ENCODE measurements at places on chromosomes 6 and 20.
A peak's percentile ranks its signal among the peaks of the same experiment; 100 is the strongest.

DNA sequence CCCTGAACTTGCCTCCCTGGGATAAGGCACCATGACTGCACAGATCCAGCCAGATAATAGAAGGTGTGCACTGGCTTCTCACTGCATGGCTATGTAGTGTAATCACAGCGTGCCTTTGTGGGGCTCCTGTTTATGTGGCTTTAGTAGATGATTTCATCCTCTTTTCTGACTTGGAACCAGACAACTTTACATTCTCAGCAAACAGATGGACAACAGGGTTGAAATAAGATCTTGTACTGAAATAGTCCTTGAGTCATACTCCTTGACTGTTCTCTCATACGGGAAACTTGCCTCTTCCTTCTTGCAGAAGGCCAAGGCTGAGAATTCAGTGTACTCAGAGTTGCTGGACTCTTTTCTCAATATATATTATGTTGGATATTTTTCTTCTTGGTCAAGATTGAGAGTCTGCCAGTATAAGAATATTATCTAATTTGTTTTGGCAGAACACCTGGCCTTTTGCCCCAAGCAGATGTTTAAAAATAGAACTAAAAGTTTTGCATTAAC is 25.0 kb upstream of the RNF144B start:
- DNase-seq, result no peak

GRCh38 chr6:21751608-21752007 is 158.1 kb downstream of the SOX4 start:
- DNase-seq, result no peak

GRCh38 chr20:57294550-57294949 is 28.1 kb upstream of the BMP7 start:
- no peak for DNase-seq

GRCh38 chr6:154410619-154411072 is 54.0 kb upstream of the IPCEF1 start:
- peak; percentile 81 for DNase-seq

DNA sequence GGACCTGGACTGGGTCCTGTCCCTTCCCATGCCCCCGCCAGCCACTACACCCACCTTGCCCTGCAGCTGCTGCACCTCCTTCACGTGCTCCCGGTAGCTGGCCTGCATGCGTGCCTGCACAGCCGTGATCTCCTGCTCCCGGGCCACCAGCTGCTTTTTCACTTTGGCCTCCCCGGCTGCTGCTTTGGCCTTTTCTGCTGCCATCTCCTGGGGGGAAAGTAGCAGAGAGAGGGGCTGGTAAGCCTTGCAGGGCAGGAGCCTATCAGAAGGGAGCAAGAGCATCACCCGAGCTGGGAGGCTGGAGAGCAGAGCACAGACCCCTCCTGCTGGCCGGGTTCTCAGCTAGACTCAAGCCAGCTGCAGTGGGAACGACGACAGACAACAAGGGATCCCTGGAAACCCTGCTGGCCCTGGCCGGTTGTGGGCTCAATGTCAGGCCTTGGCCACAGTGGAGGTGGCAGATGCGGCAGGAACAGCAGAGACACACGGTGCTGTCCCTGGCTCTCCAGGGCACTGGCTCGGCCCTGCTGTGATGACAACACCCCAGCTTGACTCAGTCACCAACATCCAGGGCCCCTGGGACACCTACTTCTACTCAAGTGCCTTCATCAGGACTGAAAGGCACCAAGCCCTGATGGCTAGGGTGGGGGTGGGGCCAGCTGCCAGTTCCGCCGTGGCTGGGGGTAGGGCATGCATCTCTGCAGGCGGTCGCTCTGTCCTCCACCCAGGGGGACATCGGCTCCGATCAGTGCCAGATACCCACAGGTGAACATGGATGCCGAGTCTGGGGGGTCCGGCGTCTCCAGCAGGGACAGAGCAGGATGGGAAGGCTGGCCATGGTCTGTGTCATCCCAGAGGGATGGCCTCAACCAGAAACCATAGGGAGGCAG is 45.3 kb downstream of the RRBP1 start:
- no peak for DNase-seq

DNA sequence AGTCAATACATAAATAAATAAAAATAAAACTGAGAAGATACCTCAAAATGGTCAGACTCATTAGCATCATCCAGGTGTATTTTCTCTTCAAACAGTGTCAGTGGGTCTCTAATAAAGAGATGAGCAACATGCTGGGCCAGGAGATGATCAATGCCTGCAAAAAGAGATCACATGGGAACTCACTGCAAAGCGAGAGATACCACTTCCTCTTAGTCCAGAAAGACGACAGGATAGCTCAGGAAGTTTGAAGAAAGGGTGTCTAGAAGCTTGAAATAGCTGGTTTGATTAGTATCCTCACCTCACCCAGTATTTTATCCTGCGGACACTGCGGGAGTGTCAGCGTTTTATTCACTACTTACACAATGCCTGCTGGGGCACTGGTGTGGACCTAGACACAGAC is 38.0 kb downstream of the GCLC start:
- DNase-seq, result no peak

DNA sequence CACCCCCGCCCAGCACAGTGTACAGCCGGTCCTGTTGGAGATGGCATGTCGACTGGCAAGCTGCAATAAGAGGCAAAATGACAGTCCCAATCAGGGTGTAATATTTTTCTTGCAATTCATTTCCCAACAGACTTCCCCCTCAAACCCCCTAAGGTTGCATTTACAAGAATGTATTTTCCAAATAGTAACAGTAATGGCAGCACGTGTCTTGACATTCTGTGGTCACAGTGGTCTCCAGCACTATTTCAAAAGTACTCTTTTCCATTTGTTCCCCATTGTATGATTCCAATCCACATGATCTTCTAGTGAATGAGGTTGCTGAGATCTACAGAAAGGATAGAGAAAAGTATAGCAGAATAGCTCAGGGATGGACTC is 97.8 kb upstream of the CARMIL1 start:
- no peak for DNase-seq

- DNase-seq, result no peak
These were observed 19.7 kb downstream of the STX11 start for GRCh38 chr6:144170044-144170443.
